Iris pigment epithelial cell (primary cell): ENCODE measurements at places on chromosomes 13 and 19.

GRCh38 chr19:7264858-7265257 is 29.4 kb downstream of the INSR start:
- no peak for DNase-seq

DNA sequence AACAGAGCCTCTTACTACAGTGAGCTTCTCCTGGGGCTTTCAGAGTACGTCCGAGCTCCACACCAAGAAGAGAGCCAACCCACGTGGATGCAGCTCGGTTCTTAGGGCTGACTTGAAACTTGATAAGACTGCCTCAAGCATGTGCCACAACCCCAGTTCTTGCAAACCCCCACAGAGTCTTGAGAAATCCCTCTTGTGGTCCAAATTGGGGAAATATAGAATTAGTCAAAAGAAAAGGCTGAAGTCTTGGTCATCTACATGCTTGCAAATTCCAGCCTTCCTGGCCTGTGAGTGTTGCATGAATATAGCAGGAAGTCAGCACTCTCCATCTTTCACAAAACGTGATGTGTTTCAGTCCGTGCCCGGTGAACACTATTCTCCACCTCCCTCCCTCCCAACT is 95.2 kb downstream of the GGACT start:
- DNase-seq: peak; percentile 40

DNA sequence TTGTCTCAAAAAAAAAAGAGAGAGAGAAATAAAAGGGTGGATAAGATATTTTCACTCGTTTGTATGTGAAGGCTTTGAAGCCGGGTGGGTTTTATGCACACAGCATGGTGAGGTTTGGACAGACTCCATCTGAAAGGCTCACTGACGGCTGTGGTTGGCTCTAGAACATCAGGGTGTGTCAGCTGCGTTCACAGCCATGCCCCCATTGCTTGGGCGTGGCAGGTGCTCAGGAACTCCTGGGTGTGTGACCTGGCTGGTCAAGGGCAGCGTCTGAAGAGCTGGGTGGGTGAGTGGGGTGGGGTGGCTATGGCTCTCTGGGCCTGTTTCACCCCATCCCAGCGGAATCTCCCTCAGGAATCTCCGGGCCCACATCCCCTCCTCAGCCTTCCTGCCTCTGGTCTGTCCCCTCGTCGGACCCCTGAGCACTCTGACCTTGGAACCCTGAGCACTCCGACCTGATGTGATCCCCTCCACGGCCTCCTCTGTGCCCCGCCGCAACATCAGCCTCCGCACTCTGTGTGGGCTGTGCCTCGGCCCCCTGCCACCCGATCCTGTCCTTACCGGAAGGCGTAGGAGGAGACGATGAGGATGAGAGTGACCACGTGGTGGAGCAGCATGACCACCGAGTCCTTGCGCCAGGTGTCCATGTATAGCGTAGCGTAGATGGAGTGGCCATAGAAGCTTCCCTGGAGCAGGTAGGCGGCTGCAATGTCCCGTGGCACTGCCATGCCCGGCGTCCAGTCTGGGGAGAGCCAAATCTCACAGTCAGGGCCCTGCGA is 12.2 kb downstream of the CERS1 start:
- DNase-seq: no peak

DNA sequence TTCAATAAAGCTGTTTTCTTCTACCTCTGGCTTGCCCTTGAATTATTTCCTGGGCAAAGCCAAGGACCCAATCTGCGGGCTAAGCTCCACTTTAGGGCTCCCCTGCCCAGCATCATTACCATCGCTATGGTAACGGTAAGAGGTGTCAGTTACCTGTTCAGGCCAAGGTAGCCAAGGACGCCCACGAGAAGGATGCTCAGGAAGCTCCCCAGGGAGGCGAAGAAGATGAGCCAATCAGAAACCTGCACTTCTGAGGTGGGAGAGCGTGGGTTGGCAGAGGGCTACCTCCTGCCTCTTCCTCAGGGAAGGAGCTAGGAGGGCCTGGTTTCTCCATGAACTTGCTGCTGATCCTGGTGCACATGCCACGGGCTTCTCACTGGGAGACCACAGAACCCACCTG is 24.7 kb downstream of the IL12RB1 start:
- no peak for DNase-seq

DNA sequence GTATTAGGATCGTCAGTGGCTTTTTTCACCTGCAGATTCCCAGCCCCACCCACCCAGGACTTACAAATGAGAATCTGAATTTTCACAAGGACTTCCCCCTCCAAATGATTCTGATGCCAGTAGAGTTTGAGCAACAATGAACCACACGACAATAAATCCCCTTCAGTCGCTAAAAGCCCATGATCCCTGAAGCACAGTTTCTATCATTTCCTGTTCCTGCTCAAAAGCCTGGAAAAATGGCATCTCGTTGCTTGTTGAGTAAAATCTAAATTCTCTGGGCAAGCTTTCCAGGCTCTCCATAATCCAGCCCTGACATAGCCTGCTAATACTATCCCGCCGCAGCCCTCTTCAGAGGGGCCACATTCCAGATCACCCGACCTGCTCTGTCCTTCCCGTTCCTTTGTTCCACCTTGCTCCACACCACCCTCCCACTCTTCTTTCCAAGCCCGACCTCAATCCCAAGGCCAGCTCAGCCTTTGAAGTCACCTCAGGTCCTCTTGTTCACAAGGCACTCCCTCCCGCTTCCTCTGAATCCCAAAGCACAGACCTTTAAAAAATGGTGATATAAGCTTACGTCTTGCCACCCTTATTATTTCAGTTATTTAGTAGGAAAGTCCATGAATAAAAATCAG is 67.9 kb downstream of the NUFIP1 start:
- no peak for DNase-seq

DNA sequence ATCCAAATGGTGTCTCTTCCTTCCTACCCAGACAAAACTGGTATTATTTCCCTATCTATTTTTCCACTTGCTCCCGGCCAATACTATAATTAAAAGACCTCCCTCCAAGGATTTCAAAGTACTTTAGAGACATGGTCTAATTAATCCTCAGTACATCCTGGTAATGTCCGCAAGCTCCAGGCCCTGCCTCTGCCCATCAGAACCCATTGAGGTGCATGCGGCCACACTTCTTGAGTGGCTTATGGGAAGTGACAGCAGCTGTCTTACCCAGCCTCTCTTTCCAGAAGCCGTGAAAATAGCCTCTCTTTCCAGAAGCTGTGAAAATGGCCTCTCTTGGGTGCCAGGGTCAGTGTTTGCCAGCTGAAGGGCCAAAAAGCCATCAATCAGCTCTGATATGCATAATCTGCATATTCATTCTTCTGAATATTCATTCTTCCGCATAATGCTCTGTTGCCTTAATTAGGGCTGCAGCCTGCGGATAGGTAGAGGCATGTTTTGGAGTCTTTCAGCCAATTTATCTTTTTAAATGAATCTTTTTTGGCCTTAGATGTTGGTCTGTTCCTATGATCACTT is 148.4 kb upstream of the TMTC4 start:
- DNase-seq: no peak

DNA sequence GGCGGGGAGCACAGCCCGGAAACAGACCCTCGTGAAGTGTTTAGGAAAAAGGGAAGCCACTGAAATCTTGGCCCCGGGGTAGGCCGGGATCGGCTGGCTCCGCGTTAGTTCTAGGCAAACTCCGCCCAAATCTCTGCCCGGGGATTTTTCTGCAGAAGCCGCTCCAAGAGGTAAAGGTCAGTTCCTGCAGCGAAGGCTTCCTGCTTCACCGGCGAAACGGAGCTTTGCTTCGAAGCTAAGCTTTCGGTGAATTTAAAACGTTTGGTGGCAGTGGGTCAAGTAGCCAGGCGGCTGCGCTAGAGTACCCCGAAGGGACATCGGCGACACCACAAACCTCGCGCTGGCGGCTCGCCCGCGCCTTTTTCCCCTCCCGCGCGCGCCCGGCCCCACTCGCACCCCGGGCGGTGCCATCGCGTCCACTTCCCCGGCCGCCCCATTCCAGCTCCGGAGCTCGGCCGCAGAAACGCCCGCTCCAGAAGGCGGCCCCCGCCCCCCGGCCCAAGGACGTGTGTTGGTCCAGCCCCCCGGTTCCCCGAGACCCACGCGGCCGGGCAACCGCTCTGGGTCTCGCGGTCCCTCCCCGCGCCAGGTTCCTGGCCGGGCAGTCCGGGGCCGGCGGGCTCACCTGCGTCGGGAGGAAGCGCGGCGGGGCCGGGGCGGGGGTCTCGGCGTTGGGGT is 441 bp downstream of the GJB2 start:
- no peak for DNase-seq

DNA sequence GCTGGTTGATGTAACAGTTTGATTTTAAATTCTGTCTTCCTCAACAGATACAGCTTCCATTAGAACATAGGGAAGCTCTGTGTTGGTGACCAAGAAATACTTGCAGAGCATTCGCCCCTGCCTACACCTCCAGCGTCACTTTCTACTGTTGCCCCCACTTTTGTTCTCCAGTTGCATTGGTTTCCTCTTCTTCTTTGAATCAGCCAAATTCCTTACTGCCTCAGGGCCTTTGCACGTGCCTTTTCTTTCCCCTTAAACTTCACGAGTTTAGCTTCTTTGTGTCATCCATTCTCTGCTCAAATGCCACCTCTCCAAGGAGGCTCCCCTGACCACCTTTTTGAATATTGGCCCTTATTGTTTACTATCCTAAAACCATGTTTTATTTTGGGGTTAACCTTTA is 5.7 kb downstream of the KLK5 start:
- no peak for DNase-seq

DNA sequence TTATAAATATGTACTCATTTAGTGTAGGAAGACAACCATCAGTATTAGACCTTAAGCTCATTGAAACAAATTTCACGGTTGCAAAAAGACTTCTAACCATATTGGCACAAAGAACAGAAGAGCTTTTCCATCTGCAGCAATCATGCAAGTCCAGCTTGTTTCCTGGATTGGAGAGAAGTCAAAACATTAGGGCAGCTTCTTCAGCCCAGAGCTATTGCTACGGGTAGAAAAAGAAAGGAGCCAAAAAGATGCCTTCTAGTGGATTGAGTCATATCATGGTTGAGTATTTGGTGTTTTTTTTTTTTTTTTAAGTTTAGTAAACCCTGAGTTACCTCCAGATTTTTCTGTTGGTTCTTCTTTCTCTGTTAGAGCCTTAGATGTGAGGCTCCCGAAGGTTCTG is 99.8 kb downstream of the WDFY2 start:
- peak; percentile 54 for DNase-seq

GRCh38 chr19:41323430-41324125 is 13.6 kb downstream of the CCDC97 start:
- peak; percentile 98 for DNase-seq

GRCh38 chr19:38201731-38202130 is 22.3 kb downstream of the DPF1 start:
- DNase-seq: no peak
